BE2C (cell line): ENCODE measurements at places on chromosomes 1 and 21.

DNA sequence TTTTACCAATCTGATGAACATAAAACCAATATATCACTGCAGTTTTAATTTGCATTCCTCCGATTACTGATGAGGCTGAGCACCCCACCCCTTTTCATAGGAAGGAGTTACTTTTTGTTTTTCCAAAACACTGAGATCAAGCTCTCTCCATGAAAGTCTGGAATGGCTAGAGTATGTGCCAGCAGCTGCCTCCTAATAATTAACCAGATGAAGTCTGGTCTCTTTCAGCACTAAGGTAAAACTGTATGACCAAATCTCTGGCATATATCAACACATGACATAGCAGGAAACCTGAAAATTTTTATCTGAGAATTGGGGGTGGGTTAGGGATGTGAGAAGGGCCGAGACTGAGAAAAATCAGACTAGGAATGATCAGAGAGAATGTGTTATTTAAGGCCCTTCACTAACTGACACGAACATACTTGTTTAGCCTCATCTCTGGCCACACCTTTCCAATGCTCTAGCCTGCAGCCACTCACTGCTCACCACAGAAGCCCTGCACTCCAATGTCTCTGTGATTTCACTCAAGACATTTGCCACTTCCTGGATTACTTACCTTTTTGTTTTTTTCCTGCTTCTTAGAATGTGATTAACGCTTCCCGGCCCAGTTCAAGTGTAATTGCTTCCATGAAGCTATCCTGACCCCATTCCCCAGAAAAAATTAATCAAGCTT lies 34.7 kb downstream of the WASF2 start:
- peak; percentile 6 for DNase-seq

DNA sequence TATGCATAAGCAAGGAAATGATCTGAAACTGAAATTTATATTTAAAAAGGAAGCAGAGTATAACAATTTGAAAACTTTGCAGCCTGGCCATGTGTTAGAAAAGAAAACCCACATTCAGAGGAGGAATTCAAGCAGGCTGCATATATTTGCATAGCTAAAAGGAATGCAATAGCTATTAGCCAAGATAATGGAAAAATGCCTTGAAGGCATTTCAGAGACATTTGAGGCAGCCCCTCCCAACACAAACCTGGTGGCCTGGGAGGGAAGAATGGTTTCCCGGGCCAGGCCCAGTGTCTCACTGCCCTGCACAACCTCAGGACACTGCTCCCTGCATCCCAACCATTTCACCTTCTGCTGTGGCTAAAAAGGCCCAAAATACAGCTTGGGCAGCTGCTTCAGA lies 136.8 kb downstream of the TYW3 start:
- no peak for DNase-seq

DNA sequence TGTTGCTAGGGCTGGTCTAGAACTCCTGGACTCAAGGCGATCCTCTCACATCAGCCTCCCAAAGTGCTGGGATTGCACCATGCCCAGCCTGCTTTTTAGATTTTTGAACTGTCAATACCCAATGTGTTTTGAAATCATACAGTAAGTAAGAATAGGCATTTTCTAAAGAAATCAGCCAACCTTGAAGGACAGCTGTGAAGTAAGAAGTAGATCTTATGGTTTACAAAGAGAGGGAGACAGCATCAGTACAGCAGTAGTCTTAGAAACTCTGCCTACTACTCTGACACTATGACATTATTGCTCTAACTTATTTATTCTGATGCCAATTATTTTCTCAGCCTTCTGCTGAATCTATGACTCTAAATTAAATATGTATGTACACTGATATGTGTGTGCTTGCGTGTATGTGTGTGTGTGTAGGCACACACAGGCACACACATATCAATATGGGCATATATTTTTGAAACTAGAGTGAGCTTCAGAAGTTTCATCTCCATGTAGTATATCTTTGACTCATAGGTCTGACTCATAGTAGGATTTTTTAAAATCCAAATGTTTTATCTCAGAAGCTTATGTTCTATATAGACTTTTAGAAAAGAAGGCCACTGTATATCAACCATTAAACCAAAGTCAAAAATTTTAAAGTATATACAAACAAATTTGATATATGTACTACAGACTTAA lies 140.4 kb downstream of the COL24A1 start:
- no peak for DNase-seq

DNA sequence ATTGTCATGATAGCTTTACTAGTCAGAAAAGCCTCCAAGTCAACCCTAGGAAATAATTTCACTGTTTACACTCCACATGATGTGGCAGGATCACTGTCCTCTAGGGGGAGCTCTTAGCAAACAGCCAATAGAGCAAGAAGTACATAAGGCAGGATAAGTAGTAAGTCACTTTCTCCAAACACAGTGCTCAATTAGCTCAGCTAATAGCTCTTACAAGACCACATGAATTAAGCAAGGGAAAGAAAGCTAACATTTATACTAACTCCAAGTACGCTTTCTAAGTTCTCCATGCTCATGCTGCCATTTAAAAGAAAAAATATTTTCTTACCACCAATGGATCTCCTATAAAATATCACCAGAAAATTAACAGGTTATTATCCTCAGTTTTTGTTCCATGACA lies 66.9 kb upstream of the LRIF1 start:
- peak; percentile 58 for DNase-seq

DNA sequence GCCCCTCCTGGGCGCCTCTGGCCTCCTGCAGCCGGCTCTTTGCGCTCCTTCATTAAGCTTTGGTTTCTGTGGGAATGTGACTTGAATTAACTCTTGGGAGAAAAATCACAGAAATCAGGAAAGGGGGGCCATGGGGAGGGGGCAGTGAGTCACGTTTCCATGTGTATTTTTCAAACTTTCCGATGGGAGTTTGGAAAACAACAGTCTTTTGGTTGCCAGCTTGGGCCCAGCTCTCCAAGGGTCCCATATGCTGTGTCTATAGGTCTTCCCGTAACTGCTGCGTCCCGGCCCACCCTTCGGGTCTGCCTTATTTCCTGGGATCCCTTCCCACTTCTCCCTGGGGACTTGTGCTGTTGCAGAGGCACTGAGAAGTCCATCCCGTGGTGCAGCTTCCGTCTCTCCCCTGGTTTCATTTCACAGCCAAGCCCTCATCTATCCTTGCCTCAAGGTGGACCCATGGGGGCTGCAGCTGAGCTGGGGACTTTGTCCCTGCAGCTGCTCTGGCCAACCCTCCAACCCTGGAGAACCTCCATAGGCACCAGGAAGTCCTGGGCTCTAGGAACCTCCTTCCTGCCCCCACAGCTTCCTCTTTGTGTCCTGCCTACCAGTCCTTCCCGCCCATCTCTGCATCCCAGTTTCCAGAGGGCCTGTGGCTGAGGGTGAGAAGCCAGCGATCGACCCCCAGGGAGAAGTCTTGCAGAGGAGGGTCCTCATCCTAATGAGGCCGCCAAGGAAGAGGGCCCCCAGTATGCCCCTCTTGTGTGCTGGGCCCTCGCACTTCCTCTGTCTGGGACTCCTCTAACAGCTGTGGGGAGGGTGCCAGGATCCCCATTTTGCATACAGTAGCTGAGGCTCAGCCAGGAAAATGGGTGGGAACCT lies 11.6 kb upstream of the LMNA start:
- DNase-seq = no peak

DNA sequence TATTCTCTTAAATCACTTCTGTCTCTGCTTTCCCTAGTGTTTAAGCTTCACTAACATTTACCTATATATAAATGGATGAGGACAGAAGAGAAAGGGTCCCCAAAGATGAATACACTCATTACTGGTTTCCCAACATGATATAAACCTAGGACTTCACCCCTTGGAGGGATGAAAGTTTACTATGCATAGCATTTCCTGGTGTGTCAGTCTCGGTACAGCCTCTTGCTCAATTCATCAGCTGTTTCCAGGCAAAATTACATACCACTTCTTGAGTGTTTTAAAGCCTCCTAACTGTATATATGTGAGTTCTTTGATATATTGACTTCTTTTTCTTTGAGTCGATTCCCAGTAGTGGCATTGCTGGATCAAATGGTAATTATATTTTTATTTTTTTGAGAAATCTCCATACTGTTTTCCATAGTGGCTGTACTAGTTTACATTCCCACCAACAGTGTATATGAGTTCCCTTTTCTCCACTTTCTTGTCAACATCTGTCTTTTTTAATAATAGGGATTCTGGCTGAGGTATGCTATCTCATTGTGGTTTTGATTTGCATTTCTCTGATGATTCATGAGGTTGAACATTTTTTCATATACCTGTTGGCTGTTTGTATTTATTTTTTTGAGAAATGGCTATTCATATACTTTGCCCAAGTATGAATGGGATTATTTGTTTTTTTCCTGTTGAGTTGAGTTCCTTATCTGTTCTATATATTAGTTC lies 259.3 kb upstream of the CACYBP start:
- no peak for DNase-seq

GRCh38 chr1:95437781-95438180 lies 203.8 kb downstream of the RWDD3 start:
- no peak for DNase-seq

DNA sequence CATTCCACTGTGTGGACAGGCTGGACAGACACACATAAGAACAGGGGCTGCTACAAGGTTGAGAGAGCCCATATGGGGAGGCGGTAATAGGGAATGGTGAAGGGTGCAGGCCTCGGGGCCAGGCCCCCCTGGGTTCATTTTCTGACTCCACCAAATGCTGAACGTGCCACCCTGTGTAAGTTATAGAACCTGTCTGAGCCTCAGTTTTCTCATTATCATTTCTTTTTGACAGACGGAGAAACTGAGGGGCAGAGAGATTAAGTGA lies 569.5 kb downstream of the PTPRU start:
- DNase-seq = no peak

- no peak for DNase-seq
These were observed 181.8 kb downstream of the TPR start for GRCh38 chr1:186193224-186193623.

GRCh38 chr1:63822540-63822939 lies 48.7 kb downstream of the ROR1 start:
- no peak for DNase-seq

GRCh38 chr1:225691377-225691776 lies 38.5 kb upstream of the ENAH start:
- DNase-seq = no peak

DNA sequence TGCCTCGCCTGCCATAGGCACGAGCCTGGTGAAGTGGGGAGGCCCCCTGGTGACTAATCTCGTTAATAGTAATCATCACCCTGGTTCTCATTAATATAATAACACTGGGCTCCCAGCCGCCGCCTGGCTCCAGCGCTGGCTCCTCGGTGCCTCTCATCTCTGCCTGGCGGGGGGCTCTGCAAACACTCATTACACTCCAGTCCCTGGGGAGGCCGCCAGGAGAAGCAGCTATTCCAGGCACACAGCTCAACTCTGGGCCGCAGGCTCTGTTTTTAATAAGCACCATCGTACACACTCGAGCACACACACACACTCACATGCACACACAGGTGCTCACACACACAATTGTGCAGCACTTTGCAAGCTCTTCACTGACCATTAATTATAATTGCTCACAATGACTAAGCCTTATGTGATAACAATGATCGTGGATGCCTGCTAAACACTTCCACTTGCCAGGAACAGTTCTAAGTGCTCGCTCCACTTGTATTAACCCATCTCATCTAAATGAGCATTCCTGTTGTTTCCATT lies 52.2 kb downstream of the SDC3 start:
- DNase-seq = peak; percentile 87
